ENCODE measurements at places on chromosomes 4 and X. TPM values are rescaled to one million over a fixed set of nuclear protein-coding genes. Genes with fewer than 3 reads are reported as not detected.

FRG1 gene
- total RNA-seq: 53.9 TPM

DNA sequence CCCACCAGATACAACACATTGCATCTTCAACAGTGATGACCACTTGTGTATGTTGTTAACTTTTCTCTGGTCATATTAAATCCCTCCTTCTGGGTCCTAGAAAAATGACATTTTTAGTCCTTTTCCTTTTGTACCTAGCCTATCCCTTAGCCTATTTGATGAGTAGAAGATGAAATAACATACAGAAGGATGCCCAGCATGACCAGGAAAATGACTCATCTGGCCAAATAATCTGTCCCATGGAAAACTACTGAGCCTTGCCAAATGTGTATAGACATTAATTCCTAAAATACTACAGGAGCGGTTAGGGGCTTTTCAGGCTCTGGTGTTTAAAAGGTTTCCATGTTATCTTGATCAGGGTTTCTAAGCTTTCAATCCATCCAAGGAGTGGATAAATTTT is 129.0 kb upstream of the KCNIP4 start:
- DNase-seq: no peak

DNA sequence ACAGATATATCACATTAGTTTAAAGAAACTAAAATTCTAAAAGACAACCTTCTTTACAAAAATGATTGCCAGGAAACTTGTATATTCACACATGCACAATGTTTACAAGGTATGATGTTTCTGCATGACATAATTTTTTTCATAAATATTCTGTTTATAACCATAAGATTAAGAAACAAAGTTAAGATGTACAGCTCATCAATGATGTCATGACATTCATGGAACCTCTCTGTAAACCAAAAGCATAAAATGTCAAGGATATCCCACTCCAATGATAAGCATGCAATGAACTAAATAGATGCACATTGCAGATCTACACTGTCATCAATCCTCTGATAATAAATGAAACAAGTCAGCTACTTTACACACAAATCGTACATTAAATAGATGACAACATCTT is 136.0 kb downstream of the MAB21L2 start:
- no peak for DNase-seq

DNA sequence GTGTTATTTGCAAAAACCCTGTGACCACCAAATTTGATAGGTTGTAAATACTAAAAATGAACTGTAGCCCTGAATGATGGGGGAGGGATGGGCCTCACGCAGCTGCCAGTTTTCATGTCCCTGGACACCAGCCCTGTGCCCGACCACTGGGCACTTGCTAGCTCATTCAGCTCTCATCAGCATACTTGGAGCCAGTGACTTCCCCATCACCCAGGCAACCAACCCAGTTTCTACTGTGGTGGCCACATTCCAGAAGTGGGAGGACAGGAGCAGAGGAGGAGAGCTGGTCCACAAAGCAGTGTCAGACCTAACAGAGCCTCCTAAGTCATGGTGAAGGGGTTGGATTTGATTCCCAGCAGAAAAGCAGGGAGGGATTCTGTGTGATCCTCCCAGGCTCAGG is 128.2 kb downstream of the CPEB2 start:
- no peak for DNase-seq

DNA sequence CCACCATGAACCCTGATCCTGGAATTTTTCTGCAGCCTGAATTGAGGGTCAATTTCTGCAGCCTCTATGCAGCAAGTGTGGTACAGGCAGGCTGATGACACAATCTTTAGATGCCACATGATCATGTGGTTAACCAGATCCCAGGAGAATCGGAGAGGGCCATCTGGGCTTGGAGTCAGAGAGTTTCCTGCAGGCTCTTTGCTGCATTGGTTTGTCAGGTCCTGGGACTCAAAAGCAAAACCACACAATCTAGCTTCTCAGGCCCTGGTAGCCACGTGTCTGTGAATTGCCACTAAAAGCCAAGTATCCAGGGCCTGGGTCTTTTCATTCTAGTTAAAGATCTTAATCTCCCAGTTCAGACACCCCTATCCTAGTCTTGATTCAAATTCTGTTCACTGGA is 464.5 kb downstream of the BCOR start:
- DNase-seq: no peak

FOXO4 gene
- total RNA-seq: 61.6 TPM

DKK2 gene
- total RNA-seq: 16.5 TPM

GRCh38 chr4:105147553-105148161 is 981 bp downstream of the TET2 start:
- DNase-seq: no peak

DNA sequence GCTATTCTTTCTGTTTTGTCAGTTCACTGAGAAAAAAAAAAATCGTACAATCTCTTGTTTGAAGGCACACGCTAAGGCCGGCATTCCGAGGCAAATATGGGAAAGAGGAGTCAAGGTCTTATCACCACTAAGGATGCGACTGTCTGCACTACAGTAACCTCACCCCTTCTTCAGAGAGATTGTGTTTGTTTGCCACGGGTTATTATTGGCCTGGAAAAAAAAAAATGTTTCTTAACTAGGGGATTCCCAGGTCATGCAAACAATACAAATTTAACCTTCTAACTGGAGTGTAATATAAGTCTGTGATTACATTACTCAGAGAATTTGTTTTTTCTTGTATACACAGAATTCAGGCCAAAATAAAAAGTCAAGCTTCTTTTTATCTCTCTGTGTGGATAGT is 168.3 kb downstream of the TMA16 start:
- DNase-seq: no peak

DNA sequence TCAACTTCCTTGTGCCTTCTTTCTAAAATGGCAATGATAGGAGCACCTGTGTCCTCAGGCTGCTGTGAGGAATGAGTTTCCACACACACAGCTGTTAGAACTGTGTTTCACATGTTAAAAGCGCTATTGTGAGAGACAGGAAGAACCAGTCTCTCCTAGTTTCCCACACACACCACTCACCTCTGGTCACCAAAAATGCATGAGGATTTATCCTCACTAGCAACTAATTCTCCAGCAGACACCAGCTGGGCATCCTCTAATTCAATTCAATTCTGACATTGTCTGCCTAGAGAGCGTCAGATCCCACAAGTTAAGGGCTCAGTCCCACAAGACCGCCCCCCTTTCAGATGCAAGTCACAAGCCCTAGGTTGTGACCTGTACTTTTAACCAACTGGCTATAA is 29.0 kb upstream of the SLC2A9 start:
- DNase-seq: no peak

- no peak for DNase-seq
Measured at GRCh38 chrX:118261151-118261550, 84.8 kb upstream of the WDR44 start.

GRCh38 chrX:105872941-105873340 is 50.6 kb downstream of the NRK start:
- no peak for DNase-seq

DNA sequence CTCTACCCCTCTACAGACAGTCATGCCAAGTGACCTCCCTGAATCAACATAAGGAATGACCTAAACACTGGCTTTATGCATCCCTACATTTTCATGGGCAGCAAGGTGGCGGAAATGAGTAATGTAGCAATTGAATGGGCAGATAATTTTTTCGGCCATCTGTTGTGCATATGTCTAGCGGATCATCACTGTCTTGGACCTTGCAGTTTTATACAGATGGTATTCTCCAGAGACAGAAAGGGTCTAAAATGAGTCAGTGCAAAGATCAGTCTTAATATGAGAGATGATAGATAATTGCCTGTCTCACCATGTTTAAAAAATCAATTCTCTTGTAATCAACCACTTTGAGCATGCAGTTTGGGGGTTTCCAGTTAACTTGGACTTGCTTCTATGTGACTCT is 177.3 kb upstream of the DKK2 start:
- DNase-seq: no peak

DNA sequence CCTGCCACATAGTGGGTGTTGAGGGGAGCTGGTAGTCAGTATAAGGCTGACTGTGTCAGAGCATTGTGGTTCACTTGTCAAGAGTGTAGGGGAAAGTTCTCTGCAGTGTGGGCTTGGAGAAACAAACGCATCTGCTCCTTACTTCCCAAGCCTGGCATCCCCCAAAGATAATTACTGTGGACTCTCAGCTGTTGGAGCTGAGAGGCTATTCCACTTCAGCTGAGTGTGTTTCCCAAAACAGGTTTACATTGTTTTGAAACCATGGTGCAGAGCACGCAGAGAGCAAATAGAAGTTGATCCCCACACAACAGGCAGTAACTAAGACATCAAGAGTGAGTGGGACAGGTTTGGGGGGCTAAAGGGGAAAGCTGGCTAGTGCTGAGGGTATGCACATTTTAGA is 181.0 kb upstream of the EOLA2 start:
- DNase-seq: no peak

- no peak for DNase-seq
Measured at GRCh38 chr4:16048619-16049419, 35.0 kb downstream of the PROM1 start.

WNK3 gene
- total RNA-seq: 2.4 TPM

DNA sequence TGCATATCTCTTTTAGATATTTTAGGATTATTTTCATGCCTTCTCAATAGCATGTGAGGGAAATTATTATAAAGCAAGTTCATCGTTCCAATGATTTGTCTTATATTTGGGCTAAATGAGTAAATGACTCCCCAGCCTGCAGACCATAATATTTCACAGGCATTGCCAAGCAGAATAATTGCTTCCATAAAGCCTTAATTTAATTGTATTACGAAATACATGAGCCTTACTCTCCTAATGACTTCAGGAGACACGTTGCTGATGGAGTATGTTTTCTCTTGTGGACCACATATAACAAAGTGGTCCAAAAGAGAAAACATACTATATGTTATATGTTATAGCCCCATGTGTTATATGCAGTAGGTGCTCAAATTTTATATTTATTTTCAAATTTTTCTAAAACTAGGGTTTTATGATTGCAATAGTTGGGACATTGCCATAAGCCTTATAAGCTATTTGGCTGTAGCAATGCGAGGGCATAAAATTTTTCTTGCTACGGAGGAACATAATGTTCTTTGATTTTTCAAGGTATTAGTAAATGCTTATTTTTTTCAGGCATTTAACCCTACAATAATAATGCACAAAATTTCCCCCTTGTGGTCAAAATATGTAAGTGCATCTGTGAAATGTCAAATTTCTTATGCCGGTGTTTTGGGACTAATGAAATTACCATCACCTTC is 26.2 kb upstream of the TMPRSS11D start:
- no peak for DNase-seq

DNA sequence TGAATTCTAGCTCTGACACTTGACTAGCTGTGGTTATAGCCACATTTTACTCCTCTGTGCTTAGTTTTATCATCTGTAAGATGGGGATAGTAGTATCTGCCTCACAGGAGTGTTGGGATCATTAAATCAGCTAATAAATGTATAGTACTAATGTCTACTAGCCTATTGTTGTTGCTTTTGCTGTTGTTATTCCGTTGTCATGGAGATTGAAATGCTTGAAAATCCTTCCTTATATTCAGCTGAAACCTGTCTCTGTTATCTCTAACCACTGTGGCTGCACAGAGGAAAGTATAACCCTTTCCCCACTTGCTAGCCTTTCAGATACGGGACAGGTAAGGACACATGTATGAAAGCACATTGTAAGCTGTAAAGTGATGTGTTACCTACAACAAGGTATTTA is 33.9 kb downstream of the CLCN5 start:
- DNase-seq: no peak

- DNase-seq: no peak
Measured at GRCh38 chr4:16752150-16752549, 146.3 kb downstream of the LDB2 start.

PIR gene
- 36.1 TPM for total RNA-seq

DNA sequence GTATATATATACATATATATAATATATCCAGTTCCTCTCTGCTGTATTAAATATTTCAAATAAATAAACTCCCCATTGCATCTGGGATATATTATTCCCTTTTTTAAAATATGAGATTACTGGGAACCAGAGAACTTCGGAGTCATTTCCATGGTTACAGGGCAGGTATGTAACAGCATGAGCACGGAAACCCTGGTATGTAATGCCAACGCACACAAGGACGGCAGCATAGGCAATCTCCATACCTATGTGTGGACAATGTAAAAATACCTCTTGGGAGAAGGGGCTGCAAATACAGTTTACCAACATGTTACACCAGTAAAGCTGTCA is 62.8 kb downstream of the NUDT10 start:
- DNase-seq: no peak

GDPD2 gene
- total RNA-seq: 0.22 TPM

F8A3 gene
- not detected for total RNA-seq

DNA sequence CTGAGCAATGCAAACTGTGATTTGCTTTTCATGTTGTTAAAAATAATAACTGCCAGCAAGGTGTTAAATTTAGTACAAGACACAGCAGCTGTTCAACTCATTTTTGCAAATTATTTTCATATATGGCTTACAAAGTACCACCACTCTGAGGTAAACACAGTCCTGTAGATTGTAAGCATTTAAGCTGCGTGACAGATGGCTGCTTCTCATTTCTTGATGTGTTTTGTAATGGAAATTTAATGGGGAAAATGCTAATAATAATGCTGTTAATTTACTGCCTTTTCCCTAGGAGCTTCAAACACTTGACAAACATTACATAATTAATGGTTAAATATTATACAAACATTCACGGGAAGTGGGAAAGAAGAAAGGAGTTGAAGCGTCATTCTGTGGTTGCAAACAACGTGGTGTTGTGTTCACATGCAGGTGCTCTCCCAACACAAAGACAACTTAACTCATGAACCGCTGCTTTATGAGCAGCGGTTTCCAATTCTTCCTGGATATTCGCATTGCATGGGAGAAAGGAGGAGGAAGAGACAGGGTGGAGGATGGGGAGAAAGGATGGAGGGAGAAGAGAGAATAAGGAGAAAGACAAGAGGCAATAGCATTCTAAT is 236.8 kb upstream of the VCX start:
- no peak for DNase-seq

- no peak for DNase-seq
Measured at GRCh38 chr4:26273616-26273980, 47.2 kb upstream of the RBPJ start.

SASH3 gene
- total RNA-seq: 8.6 TPM

DNA sequence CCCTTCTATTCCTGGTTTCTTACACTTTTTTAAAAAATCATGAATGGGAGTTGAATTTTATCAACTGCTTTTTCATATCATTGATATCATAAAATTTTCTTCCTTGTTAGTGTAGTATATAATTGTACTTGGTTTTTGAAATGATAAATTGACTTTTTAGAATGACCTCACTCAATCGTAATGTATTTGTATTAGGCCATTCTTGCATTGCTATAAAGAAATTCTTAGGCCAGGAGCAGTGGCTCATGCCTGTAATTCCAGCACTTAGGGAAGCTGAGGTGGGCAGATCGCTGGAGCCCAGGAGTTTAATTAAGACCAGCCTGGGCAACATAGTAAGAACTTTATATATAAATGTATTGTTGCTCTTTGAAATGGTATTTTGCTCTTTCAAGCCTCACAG is 6.3 kb downstream of the EXOC1 start:
- no peak for DNase-seq

GRCh38 chr4:8745826-8746225 is 125.8 kb downstream of the HMX1 start:
- DNase-seq: peak; percentile 30

GRCh38 chr4:13522282-13523104 is 21.8 kb downstream of the NKX3-2 start:
- no peak for DNase-seq

Data from sciatic nerve (tissue), 2 donors.